GM13977 (cell line): ENCODE measurements at places on chromosomes 4 and X.

DNA sequence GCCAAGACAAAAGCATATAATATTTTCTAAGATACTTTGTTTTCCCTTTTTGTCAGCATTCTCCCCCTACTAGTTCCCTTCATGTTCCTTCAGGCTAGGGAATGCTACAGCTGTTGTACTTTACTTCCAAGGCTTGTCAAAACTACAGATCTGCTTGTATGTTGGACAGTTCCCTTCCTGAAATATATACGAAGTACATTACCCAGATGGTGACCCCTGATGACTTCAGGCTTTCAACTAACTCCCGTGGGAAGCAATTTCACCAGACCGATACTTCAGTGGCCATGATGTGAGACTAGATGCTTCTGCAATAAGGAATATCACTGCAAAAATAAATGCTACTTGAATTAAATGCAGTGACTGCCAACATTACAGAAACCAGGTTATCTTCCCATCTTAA lies 332.8 kb downstream of the SH2D1A start:
- no peak for DNase-seq

DNA sequence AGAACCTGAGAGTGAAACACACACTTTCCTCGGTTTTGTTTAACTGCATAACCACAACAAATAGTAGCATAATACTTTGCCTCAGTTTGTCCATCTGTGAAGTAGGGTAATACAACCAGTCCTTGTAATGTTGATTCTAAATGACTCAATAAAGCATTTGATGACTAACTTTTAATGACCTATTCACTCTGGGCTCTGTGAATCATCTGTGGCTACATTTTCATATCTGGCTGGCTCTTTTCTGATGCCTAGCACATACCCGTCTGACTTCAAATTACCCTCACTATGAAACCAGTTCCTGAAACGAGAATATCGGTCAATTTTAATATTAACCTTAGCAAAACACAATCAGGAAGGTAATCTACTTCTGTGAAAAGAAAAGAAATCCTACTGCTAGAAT lies 151.0 kb downstream of the SH2D1A start:
- no peak for DNase-seq

GRCh38 chr4:110139111-110139510 lies 59.3 kb downstream of the ELOVL6 start:
- DNase-seq, result no peak

- DNase-seq, result no peak
These were observed 126.0 kb upstream of the ENPP6 start for GRCh38 chr4:184343502-184344177.

DNA sequence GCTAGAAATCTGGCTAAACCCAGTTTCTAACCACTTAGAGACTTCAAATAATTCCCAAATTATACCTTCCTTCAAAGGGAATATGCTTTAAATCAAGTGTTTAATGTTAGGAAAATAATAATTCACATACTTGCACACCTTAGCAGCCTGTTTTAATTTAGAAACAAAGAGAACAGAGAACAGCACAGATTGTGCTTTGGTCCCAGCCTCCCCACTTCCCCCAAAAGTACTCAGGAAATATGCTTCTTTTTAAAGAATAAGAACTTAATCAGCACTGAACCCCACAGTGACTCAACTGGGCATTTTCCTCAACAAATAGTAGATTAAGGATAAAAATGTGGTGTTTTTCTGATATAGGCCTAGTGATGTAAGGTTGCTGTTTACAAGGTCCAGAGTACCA lies 295.8 kb downstream of the GBA3 start:
- no peak for DNase-seq

DNA sequence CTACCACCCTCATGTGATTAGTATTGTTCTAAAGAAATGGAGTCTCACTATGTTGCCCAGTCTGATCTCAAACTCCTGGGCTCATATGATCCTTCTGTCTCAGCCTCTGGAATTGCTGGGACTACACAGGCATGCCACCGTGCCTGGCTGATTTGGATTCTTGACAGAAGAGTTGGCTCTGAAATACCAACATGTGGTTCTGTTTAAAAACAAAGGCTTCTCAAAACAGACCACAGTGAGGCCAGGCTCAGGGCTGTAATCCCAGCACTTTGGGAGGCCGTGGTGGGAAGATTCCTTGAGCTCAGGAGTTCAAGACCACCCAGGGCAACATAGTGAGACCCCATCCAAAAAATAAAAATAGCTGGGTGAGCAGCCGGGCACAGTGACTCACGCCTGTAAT lies 126.7 kb downstream of the DHRSX start:
- no peak for DNase-seq

DNA sequence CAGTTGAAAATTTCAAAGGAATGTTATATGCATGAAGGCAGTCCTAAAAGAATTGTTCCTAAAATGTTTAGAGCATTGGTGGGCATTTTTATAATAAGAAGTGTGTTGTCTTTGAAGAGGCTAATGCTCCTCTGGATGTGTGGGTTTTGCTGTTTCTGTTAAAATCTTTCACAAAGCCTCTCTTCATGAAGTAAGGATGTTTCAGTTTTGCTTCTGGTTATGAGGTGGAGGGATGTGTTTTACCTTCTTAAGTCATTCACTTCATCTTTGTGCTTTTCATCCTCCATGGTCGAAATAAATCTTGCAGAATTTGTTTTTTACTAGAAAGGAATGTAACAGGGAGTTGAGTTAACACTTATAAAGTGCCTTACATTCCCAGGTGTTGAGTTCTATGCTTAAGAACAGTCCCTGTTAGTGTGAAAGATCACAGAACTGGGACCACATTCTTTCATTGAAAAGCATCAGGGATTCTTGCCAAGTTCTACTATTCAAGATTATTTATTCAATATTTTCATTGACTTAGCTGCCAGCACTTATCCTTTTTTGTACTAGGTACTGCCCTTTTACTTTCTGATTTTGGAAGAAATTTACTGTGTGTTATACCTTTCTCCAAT lies 21.1 kb downstream of the FHIP1A start:
- no peak for DNase-seq

DNA sequence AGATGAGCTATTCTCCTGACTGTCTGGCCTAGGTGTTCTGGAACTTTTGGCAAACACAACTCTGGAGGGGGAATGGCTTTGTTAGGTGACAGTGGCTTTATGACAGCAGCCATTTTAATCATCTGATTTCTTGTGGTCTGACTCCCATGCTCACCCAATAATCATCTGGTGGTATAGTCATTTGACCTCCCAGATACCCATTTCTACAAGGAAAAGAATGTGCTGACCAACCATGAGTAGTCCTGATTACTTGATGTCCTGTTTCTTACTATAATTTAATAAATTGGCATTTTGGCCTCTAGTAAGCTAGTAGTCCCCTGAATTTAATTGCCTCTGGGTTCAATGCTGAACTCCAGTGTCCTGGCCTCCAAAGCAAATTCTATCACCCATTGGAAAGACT lies 109.9 kb upstream of the DUSP21 start:
- DNase-seq, result no peak

DNA sequence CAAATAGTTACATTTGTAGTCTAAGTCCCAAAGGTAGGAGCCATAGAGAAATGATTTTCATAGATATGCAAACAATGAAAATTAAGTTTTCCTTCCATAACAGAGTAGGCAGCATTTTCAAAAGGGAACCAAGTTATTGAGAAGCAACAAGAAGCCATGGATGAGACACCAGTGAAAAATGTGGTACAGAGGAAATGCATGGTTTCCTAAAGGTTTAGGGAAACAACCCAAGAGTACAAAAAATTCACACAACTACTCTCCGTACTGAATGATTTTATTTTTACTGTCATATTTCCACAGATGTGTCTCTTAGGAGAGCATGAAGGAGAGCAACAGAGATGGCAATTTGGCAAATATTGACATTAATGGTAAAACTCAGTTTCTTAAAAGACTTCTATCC lies 1408.9 kb upstream of the PCDH7 start:
- DNase-seq, result no peak

DNA sequence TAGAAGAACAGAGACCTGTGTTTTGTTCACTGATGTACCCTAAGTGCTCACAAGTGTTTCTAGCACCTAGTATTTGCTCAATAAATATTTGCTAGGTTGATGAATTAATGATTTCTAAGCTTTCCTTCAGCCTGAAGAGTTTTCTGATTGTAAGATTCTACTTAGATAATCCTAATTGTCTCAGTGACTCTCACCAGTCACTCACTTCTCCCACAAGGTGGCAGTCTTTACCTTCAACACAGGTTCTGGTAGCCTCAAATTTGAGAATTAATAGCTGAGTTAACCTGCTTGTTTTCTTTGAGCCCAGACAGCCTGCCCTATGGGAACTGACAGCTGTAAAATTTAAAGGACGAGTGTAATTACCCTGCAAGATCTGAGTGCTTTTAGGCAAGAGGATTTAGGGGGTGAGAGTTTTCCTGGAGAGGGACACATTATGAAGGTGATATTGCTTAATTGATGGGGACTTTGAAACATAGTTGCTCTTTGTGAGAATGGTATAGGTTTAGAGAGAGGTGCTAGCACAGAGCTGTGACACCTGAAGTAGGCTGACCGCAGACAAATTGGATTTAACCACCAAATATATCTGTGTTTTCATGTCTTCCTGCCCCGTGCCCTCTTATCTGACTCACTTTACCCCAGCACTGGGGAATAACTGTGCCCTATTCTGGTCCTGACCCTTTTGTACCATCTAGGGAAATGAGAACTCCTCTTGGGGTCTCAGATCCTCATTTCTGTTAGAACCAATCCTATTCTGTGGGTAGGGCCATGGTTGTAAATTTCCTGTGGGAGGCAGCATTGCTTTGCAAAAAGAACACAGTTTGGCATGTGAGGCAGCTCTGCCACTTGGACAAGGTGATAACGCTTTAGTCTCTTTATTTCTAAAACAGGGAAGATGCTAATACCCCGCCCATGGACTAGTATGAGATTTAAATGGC lies 27.7 kb downstream of the CD38 start:
- peak; percentile 25 for DNase-seq

DNA sequence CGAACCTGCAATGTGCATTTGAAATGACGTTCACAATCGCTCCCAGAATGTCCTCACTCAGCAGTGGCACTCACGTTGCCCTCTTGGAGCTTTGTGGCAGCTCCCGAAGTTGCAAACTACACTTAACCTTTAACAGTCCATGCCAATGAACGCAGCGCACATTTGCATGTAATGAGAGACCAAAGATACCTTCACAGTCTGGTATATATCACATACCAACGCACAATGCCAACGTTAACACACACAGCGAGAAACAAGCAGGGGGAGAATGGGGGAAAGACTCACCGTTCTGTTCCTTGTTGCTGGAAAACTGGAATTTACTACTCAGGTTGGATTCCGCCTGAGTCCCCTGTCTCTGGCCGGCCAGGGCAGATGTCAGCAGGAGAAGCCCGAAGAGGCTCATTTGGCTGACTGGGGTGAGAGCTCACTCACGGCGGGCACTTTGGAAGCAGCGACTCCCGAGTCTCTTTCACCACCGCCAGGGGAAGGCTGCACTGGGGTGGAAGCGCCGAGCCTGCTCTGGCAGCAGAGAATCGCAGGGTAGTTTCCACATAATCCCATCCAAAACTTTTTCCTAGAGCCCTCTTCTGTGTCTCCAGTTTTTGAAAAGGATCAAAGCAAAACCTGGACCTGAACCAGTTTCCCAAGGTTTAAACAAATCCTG lies 966 bp downstream of the PDGFC start:
- peak; percentile 23 for DNase-seq
